NCI-H774 (cell line): ENCODE measurements at places on chromosomes 7 and 10.

DNA sequence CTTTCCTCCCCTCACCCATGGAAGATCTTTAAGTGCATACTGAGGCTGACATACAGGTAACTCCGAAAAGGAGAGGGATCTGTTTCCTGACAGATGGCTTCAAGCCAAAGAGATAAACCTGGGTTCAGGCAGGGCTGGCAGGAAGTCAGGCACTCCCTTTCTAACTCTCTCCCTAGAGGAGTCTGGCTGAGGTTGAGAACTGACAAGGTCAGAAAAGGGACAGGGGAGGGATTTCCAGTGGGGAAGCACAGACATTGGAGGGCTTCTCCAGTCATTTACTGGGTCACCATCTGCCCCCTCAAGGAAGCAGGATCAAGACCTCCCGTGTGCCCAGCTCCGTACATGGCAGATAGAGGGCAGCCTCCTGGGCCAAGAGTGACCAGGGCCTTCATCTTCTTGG lies 31.6 kb downstream of the TLX1 start:
- DNase-seq: no peak

GRCh38 chr10:83886871-83887270 lies 252.4 kb upstream of the GHITM start:
- peak; percentile 57 for DNase-seq

DNA sequence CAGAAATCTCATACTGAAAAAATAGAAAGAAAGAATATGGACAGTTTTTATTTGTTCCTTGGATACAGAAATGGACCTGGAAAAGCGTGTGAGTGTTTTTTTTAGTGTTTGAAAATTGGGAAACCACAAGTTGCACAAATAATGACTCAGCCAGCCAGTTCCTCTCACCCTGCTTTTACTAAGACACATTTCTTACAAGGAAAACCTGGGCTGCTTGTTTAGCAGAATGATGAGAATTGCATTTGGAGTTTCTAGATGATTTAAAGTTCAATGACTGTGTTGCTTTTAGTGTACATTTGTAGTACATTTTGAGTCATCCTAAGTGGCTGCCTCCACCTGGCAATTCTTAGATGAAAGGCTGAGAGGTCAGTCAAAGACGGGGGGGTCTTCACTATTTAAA lies 218.7 kb downstream of the ABCA13 start:
- DNase-seq: no peak

DNA sequence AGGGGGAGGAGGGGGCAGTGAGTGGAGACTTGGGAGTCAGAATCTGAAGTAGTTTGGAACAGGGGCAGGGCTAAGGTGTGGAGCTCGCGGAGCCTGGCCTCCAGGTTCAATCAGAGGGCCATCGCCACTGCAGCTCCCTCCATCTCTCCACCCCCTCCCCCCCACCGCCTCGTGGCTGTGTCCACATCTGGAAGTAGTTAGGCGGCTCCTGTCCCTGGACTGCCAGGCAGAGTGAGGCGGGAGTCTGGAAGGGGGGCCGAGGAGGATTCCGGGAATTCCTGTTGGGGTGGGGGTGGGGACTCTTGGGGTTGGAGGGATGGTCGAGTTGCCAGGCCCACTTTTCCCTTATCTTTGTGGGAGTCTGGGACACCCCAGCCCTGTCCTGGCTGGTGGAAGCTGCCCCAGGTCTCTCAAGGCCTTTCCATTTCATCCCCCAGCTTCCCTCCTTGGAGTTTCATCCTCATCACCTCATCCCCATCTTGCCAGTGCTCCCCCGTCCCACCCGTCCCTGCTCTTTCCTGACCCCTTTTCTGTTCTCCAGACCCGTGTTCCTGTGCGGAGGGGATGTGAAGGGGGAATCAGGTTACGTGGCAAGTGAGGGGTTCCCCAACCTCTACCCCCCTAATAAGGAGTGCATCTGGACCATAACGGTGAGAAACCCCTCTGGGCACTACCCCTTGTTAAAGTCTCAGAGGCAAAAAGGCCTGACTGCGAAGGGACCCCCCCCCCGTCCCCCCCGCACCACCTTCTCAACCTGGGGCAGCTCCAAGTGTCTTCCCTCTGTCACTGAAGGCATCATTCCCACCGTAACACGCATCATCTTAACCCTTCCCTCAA lies 944 bp downstream of the PCOLCE start:
- DNase-seq: no peak

DNA sequence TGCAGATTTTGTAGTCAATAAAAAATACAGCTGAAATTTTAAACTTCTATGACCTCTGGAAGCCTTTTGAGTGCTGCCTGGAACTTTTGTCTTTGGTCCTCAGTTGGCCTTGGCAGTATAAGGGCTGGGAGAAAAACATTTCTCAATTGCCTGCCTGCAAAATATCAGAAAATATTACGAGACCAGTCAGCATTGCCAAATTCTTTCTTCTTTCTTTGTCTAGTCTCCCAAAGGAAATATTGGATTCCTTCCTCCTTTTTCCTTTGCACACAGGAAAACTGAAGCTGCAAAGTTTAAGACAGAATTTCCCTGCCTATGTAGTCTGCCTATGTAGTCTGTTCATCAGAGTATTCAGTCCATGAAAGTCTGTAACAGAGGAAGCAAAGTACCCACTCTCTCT lies 95.9 kb downstream of the CHRM2 start:
- DNase-seq: no peak

- DNase-seq: no peak
Observed at GRCh38 chr7:21704359-21704758, 161.5 kb downstream of the DNAH11 start.

GRCh38 chr7:41190581-41190980 lies 512.3 kb downstream of the INHBA start:
- no peak for DNase-seq

GRCh38 chr10:88213065-88213605 lies 349.7 kb downstream of the PTEN start:
- DNase-seq: no peak

- no peak for DNase-seq
Observed at GRCh38 chr10:44477046-44477425, 92.1 kb upstream of the CXCL12 start.

GRCh38 chr10:62856021-62856420 lies 39.9 kb upstream of the EGR2 start:
- no peak for DNase-seq

GRCh38 chr7:52273685-52274610 lies 761.5 kb upstream of the POM121L12 start:
- no peak for DNase-seq

DNA sequence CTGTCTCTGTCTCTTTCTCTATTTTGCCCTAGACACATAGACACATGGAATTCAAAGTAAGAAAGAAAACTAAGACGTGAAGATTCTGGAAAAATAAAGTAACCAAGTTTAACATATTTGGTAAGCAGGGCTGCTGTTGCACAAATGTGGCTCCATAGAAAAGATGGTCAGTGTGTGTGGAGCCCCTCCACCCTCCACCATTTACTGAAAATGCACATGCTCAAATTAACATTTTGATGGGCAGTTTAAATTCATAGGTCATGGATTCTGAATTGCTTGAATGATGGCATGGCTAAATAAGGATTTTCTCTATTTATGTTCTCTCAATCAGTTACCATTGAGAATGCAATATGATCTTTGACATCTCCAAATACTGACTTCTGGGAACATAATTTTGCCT lies 165.5 kb upstream of the CHRM2 start:
- DNase-seq: no peak

DNA sequence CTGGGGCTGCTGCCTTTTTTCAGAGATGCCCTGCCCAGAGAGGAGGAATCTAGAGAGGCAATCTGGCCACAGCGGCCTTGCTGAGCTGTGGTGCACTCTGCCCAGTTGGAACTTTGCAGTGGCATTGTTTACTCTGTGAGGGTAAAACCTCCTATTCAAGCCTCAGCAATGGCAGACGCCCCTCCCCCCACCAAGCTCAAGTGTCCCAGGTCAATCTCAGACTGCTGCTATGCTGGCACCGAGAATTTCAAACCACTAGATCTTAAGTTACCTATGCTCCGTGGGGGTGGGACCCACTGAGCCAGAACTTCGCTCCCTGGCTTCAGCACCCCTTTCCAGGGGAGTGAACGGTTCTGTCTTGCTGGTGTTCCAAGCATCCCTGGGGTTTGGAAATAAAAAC lies 77.2 kb downstream of the EXOC4 start:
- DNase-seq: no peak

DNA sequence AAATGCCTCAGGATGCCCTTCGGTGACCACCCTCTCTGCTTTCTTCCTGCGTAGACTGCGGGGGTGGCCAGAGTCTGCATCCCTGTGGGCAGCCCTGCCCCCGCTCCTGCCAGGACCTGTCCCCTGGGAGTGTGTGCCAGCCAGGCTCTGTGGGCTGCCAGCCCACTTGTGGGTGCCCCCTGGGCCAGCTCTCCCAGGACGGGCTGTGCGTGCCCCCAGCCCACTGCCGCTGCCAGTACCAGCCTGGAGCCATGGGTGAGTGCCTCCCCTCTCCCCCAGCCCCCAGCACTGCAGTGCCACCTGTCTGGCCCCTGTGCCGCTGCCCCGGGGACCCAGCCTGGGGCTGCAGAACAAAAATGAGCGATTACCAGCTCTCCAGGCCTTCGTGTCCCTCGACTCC lies 23.1 kb upstream of the ZNF862 start:
- DNase-seq: no peak
